ENCODE measurements at places on chromosomes 1 and 21.

DNA sequence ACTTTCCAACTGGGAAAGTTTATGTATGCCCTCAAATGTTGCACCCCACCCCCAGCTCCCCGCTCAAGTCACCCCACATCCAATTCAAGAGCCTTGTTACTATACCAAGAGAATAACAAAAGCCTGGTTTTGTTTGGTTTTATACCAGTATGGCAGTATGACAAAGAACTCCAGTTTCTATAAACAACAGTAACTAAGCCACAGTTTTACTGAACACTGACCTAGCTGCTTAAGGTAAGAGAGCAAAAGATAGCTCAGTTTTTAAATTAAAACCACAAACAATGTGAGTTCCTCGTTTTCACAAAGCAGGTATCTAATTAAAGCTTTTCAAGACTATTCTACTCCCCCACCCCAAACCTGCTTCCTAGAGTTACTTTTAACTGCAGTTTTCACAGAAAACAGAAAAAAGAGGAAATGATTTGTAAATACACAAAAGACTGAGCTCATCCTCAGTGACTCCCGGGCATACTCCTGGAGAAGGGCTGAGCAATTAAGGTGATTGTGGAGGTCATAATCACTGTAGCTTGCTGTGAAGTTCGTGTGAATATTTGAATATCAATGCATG is 59.3 kb upstream of the LHX8 start:
- DNase-seq: no peak

- DNase-seq: no peak
Measured at GRCh38 chr1:22709227-22709626, 1.4 kb upstream of the EPHB2 start.

DNA sequence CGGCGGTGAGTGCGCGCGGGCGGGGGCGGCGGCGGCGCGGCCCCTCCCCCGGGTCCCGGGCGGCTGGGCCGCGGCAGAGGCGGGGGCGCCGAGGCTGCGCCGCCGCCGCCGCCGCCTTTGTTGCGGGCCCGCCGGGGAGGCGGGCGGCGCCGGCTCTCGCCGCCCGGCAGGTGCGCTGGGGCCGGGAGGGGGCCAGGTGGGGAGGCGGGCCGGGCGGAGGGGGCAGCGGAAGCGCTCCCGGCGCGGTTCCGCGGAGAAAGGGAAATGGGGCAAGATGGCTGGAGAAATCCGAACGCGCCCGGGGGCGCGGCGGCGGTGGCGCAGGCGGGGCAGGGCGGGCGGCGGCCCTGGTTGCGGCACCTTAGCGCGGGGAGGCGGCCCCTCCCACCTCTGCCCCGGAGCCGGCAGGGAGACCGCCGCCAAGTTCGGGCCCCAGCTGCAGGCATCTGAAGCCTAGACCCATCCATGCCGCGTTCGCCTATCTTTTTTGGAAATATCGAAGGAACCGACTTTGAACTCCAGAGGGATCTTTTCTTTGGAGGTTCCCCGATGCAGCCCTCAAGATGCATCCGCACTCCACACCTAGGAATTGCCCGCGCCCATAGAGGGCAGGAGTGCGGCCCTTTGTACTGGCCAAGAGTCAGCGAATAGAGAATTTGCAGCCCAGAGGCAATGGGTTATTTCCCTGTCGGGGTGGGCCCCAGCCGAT is 479 bp downstream of the POGK start:
- DNase-seq: no peak

DNA sequence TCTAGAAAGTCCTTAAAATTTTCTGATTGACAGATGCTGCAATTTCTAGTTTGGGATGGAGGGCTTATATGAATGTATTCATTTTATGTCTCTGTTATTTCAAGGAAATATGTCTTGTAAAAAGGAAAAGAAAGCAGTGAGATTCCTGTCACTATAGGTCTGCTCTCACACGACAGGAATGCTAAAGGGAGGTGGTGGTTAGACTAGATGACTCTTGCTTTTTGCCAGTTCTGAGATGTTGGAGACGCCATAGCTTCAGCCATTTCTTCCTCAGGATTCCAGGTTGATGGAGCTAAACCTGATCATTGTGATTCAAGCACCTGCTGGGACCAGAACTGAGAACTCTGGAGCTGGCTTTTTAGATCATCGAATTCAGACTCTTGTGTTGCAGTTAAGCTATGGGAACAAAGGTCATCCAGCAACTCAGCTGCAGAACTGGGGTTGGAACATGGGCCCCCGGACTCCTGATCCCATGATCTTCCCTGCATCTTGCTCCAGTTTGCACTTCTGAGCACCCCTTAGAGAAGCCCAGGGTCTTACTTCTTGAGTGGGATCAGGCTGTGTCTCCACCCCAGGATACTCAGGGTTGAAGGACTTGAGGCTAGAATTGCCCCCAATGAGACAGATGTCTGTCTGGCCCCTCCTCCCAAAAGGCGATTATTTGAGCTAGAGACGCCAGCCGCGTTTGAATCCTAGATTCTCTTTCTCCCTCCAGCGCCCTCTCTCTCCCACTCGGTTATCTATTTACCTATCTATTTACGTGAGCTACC is 46.7 kb upstream of the FOXO6 start:
- DNase-seq: no peak

DNA sequence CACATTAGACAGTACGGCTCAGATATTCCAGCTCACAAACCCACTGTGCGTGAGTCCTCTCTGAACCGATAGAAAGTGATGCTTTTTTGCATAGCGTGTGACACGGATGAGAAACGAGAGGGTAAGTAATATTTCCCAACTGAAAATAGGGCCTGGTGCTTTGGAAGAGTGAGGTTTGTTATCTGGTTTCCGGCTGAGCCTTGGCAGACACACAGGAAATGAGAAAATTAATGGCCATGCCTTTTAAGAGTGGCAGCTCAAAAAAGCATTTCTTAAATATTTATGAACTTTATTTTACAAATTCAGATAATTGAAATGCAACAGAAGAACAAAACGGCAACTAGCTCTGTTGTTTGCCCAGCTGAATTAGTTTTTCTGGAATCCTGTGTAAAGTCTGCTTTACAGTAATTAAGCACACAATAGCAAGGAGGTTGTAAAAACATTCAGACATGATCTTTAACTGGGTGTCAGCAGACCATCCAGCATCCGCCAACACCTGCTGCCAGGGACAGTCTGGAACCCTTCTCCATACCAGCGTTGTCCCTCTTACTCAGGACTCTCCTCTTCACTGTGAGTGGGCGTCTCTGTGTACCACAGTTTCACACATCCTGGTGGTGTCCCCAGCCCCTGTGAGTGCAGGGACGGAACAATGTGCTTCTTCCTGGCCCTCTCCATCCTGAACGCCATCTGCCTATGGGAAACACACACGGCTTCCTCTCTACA is 155.4 kb downstream of the PGBD5 start:
- no peak for DNase-seq
